RPMI7951 (cell line): ENCODE measurements at places on chromosomes 2 and 18. TPM values are rescaled to one million over a fixed set of nuclear protein-coding genes. Genes with fewer than 3 reads are reported as not detected.

Gene ICA1L
- 2.4 and 2.6 TPM in 2 replicates for total RNA-seq

Gene ACKR3
- 14.2 and 24.0 TPM in 2 replicates for total RNA-seq

GRCh38 chr2:197934934-197935289, 130.5 kb downstream of the PLCL1 start:
- no peak for DNase-seq

- no peak for DNase-seq
Observed at GRCh38 chr2:109721626-109722025, 72.5 kb upstream of the RGPD5 start.

- DNase-seq: no peak
Observed at GRCh38 chr2:27708666-27709065, 45.0 kb downstream of the SLC4A1AP start.

DNA sequence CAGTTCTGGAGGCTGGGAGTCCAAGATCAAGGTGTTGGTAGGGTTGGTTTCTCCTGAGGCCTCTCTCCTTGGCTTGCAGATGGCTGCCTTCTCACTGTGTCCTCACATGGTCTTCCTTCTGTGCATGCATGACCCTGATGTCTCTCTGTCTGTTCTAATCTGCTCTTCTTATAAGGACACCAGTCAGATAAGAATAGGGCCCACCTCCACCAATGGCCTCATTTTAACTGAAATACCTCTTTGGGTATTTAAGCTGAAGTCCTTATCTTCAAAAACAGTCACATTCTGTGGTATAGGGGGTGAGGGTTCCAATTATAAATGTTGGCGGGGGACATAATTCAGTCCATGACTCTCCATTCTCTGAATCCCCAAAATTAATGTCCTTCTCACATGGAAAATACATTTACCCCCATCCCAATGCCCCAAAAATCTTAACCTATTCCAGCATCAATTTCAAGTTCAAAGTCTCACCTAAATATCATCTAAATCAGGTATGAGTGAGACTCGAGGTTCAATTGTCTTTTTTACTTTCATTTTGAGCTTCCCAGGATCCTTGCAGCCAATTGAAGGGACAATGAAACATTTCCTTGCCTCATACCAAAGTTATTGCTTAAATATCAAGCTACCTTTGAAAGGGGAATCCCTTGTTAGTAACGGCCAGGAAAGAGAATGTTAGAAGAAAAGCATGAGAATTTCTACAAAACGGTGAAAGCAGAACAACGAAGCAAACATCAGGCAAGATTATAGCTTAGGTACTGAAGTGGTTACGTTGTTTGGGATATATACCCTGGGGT, 20.6 kb upstream of the CNOT11 start:
- no peak for DNase-seq
